ENCODE measurements at places on chromosomes 4 and X.
A peak's percentile ranks its signal among the peaks of the same experiment; 100 is the strongest.

DNA sequence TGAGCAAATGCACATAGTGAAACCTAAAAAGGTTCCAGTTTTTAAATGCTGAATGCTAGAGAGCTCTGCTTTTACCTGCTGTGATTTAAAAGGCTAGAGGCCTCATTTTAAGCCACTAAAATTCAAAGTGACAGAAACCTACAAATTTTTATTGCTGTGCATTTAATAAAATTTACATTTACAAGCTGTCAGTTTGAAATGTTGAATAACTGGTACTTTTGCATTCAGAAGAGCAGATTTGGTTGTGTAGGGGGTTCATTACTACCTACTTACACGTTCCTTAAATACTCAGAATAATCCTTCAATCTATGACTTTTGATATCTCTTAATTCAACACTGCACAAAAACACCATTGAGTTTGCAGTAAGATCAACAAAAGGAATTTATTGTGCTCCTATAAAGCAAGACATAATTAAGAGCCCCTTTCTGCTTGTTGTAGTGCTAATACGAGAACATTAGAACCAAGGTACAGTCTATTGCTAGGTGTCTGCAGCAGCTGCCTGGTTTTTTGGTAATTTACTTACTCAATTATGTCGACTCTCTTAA lies 27.9 kb downstream of the NKX3-2 start:
- no peak for DNase-seq

- no peak for DNase-seq
These were observed 41.8 kb downstream of the C4orf50 start for GRCh38 chr4:5976431-5976830.

- no peak for DNase-seq
These were observed 61.6 kb downstream of the PACRGL start for GRCh38 chr4:20761826-20762225.

DNA sequence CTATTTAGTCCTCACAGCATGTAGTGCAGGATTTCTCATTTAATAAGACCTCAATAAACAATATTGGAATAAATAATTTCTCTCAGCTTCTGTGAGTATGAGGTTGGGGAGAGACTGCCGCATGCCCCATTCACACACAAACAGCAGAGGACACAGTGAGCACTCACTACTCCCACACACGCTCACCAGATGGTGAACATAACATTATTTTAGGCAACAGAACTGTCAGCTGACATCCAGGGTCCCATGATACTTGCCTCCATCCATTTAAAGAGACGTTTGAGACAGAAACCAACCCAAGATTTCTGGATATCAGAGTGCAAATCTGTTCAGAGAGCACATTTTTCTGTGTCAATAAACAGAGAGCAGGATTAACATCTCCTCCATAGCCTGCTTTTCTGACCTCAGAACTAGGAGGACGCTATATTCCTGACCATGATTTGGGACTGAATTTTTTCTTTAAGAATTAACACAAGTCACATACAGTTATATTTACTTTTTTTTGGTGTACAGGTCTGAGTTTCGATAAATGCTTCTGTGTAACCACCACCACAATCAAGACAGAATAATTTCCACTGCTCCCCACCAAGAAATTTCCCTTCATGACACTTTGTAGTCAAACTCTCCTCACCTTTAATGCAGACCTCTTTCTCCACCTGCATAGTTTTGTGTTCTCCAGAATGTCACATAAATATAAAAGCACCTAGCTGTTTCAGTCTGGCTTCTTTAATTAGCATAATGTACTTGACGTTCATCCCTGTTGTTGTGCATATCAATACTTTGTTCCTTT lies 16.7 kb downstream of the GPRIN3 start:
- DNase-seq, result no peak

- DNase-seq, result no peak
These were observed at the start of gene PLXNA3 for GRCh38 chrX:154458116-154458953. PLXNA3 (plus strand) TSS chrX:154458281; CDS start chrX:154460184, 1,903 bp downstream.

DNA sequence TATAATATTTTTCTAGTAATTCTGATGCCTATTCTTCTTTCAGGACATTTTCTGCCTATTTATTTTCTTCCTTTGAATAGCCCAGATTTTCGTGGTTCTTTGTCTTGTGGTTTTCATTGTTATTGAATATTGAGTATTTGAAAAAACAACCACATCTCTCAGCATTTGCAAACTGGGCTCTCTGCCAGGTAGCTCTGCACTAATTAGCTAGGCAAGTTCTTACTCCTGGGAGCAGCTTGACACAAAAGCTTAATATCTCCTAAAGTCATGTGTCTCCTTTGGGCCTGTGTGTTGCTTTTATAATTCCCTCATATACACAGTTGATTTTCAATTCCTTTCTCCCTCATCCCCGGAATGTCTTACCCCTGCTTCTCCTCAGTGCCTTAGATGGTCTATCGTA lies 413.5 kb upstream of the GRIA3 start:
- no peak for DNase-seq

GRCh38 chr4:109303140-109303496 lies 660 bp upstream of the COL25A1 start:
- peak; percentile 37 for DNase-seq

DNA sequence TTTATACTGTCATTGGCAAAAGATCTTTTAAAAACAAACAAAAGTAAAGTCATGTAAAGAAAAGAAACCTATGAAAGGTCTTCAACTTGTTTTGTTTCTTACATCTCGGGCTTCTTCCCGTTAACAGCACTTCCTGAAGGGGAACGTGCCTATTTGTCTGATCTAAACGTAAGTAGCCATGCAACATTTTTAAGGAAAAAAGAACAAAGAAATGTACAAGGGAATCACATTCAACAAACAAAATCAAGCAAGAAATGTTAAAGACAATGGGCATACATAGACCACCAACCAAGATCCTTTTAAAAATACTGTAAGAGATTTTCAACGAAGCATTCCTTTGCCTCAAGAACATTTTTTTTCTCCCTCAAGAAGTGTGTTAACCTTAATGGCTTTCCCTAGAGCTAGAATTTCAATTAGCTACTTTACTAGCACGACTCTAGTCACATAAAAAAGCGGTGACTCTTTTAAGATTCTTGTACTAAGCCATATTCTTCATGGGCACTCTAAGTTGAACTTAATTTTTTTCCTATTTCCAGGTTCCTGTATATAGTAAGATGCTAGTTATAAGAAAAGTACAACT lies 112.0 kb upstream of the TTC29 start:
- no peak for DNase-seq

GRCh38 chr4:14841801-14842768 lies 160.2 kb upstream of the CPEB2 start:
- DNase-seq, result no peak

Measured in renal cortex interstitium (tissue), 15 donors.